Mesenteric fat pad (tissue), 1 donor: ENCODE measurements at places on chromosomes 3 and 15. TPM values are rescaled to one million over a fixed set of nuclear protein-coding genes. Genes with fewer than 3 reads are reported as not detected.

Gene CPOX
- 14.7 TPM for total RNA-seq

Gene FOXB1
- not detected for total RNA-seq

Gene SLC28A1
- total RNA-seq: 0.19 TPM

Gene GHSR
- total RNA-seq: not detected

Gene DAZL
- total RNA-seq: not detected
